ENCODE measurements at places on chromosomes 7 and 10. TPM values are rescaled to one million over a fixed set of nuclear protein-coding genes. Genes with fewer than 3 reads are reported as not detected.

Gene HYAL4
- not detected for total RNA-seq

Gene ST7
- 24.6 TPM for total RNA-seq

Gene PNLIPRP1
- total RNA-seq: not detected

Gene CREB5
- total RNA-seq: 3.5 TPM

Gene NACAD
- 0.35 TPM for total RNA-seq

Gene TRPV5
- total RNA-seq: not detected

Gene FAM25C
- total RNA-seq: 2.4 TPM

Gene LRIT2
- total RNA-seq: not detected

Gene ZNF32
- total RNA-seq: 17.6 TPM

Gene UFSP1
- 3.1 TPM for total RNA-seq

Gene OPN1SW
- total RNA-seq: not detected

Gene DYDC2
- total RNA-seq: not detected

Measured in A549 treated with ZK216348 at 1 μM for 4 hours (cell line).